CD4-positive, CD25-positive, alpha-beta regulatory T cell (primary cell): ENCODE measurements at places on chromosomes 2 and 18. TPM values are rescaled to one million over a fixed set of nuclear protein-coding genes. Genes with fewer than 3 reads are reported as not detected.
A peak's percentile ranks its signal among the peaks of the same experiment; 100 is the strongest.

DNA sequence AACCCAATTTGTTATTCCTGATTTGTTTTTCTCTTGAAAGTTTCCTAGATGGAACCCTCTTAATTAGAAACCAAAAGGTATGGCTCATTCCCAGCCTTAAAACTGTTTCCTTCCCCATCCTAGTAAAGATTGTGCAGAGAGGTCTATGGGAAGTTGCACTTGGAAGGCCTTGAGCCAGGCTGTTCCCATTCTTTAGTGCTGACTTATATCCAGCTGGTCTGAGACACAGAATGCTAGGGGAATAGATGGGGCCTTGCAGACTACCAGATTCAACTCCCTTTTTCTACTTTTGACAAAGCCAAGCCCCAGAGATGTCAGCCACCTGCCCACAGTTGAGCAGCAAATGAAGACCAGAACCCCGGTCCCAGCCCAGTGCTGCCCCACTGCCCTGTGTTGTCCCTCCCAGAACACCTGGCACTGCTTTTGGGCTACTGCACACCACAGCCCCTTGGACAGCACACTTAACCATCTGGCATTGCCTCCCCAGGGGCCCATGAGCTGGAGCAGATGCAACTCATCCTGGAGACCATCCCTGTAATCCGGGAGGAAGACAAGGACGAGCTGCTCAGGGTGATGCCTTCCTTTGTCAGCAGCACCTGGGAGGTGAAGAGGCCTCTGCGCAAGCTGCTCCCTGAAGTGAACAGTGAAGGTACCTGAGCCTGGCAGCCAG, 98.2 kb downstream of the MRO start:
- no peak overlapping the region for H3K27ac ChIP-seq
- H3K4me1 ChIP-seq = no peaks in the 10 kb centered on the region
- no peaks in the 10 kb centered on the region for H3K36me3 ChIP-seq
- H3K27me3 ChIP-seq = no peaks in the 10 kb centered on the region
- H3K4me3 ChIP-seq = no peak overlapping the region

GRCh38 chr2:88626171-88627054, 851 bp downstream of the EIF2AK3 start:
- DNase-seq = peak; percentile 45
- H3K27me3 ChIP-seq = no peaks in the 10 kb centered on the region
- H3K4me1 ChIP-seq = peaks cover 34% of the 10 kb centered on the region
- H3K4me3 ChIP-seq = peak overlapping the region; percentile 89
- no peaks in the 10 kb centered on the region for H3K36me3 ChIP-seq

Gene CFAP221
- not detected for total RNA-seq

DNA sequence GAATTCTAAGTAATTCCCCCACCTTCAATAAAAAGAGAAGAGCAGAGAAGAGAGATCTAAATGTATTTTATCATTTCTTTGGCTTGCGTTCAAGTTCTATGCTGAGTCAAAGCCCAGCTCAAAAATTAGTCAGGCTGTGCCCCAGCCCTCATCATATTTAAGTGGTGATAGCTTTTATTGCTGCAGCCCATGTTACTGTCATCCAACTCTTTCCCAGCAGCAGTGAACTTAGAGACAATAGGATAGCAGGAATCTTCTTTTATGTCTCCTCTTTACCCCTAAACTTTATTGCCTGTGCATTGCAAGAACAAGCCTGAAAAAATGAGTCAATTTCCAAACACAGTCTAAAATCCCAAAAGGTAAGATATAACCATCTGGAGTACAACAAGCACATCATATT, 1599.3 kb upstream of the PIK3C3 start:
- no peaks in the 10 kb centered on the region for H3K27me3 ChIP-seq
- H3K27ac ChIP-seq = no peak overlapping the region
- no peak for DNase-seq
- no peaks in the 10 kb centered on the region for H3K4me1 ChIP-seq
- no peaks in the 10 kb centered on the region for H3K36me3 ChIP-seq

DNA sequence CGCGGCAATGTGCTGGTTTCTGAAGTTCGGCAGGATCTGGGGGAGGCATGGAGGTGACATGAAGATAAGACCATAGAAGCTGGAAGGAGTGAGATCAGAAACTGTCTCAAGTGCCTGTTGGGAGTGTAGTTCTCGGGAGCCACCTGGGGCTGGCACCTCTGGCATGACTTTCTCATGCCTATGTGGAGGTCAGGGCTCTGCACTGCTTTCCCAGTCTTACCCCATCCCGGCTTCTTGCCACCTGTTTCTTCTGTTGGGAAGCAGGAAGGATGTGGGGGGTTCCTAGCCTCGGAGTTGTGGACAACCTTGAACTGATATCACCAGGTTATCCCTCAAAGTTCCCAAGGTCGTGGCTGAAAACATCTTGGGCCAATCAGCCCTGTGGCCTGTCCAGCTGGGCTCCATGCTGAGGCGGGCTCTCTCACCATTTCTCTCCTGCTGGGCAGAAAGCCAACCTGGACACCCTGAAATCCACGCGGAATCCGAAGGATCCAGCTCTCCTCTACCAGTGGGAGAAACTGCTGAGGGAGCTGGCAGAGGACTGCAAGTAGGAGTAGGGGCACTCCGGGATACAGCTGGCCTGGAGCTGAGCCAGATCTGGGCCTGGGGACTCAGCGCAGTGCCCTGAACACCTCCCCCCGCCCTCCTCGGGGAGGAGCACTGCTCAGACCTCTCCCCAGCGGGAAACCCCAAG, 42.5 kb downstream of the FER1L5 start:
- H3K4me1 ChIP-seq = no peaks in the 10 kb centered on the region
- DNase-seq = no peak
- H3K27me3 ChIP-seq = no peaks in the 10 kb centered on the region
- H3K27ac ChIP-seq = no peak overlapping the region
- no peaks in the 10 kb centered on the region for H3K36me3 ChIP-seq

- no peaks in the 10 kb centered on the region for H3K27me3 ChIP-seq
- H3K36me3 ChIP-seq = no peaks in the 10 kb centered on the region
- no peak overlapping the region for H3K27ac ChIP-seq
- DNase-seq = no peak
- H3K4me1 ChIP-seq = no peaks in the 10 kb centered on the region
Measured at GRCh38 chr18:37796823-37797349, 231.3 kb upstream of the CELF4 start.

Gene CD207
- total RNA-seq = not detected

Gene NT5C1B
- total RNA-seq = not detected

- DNase-seq = no peak
- no peaks in the 10 kb centered on the region for H3K4me1 ChIP-seq
- no peak overlapping the region for H3K27ac ChIP-seq
- H3K36me3 ChIP-seq = peaks cover 68% of the 10 kb centered on the region
- no peak overlapping the region for H3K4me3 ChIP-seq
Measured at GRCh38 chr18:76923485-76924085, 101.2 kb downstream of the ZNF236 start.

GRCh38 chr2:233059797-233060500, at the start of gene INPP5D:
Gene INPP5D, plus strand, starts transcription at chr2:233060342. Its CDS starts 137 bp downstream, at chr2:233060479.
- H3K27me3 ChIP-seq = no peaks in the 10 kb centered on the region
- H3K4me3 ChIP-seq = peak within 1 kb of the TSS; percentile 98
- H3K36me3 ChIP-seq = peaks cover 11% of the 10 kb centered on the region
- DNase-seq = peak; percentile 93
- peak within 1 kb of the TSS; percentile 85 for H3K27ac ChIP-seq
- H3K4me1 ChIP-seq = peaks cover 45% of the 10 kb centered on the region

GRCh38 chr18:46054956-46055837, 16.9 kb downstream of the PSTPIP2 start:
- H3K36me3 ChIP-seq = no peaks in the 10 kb centered on the region
- H3K27ac ChIP-seq = peak overlapping the region; percentile 54

GRCh38 chr2:239882331-239882732, 142.8 kb downstream of the NDUFA10 start:
- H3K36me3 ChIP-seq = no peaks in the 10 kb centered on the region
- peak; percentile 45 for DNase-seq
- no peak overlapping the region for H3K4me3 ChIP-seq
- H3K27ac ChIP-seq = no peak overlapping the region
- H3K27me3 ChIP-seq = peaks cover 5% of the 10 kb centered on the region

GRCh38 chr2:241675885-241676284, 10.7 kb downstream of the DTYMK start:
- H3K4me3 ChIP-seq = no peak overlapping the region
- H3K36me3 ChIP-seq = peaks cover 33% of the 10 kb centered on the region
- no peak for DNase-seq

DNA sequence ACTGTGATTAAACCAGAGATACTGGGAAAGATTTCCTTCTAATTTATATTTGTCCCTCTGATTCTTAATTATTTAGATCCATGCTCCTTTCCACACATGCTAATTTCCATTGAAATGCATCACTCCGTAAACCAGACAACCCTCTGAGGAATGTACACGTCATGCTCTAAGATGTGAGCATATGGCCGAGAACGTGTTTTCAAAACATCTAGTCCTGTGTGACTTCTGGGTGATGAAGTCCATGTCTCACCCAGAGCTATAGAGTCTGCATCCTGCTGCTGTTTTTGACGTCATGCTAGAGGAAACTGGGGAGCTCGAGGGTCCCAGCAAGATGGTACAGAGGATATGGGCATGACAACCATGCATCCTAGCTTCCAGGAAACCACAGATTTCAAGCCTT, 53.6 kb downstream of the CAPN13 start:
- DNase-seq = no peak
- H3K27ac ChIP-seq = no peak overlapping the region
- H3K4me1 ChIP-seq = no peaks in the 10 kb centered on the region
- no peak overlapping the region for H3K4me3 ChIP-seq

DNA sequence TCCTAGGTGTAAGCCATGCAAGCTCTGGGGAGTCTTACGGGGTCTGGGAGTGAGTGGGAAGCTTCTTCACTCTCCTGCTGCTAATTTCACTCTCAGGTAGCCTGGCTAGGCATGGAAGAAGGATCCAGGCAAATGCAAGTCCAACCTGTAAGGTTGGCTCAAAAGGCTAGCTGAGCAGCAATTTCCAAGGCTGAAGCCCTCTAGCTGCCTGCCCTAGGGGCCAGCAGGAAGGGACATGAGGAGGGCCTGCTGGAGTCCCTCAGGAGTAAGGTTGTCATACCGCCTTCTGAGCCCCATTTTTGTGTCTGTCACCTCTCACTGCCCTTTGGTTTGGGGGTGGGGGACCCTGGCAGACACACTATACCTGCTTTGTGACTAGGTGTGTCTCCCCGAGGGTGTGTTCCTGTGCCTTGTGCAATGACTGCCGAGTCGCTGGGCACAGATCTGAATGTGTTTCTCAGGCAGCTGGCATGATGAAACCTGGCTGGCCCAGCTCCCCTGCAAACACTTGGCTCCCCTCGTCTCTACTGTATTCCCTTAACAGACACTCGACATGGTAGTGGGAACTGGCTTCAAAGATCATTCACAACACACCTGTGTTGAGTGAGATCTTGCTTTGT, 123.9 kb upstream of the FAM136A start:
- DNase-seq = no peak
- H3K4me3 ChIP-seq = no peak overlapping the region
- no peak overlapping the region for H3K27ac ChIP-seq
- H3K36me3 ChIP-seq = no peaks in the 10 kb centered on the region
- peaks cover 4% of the 10 kb centered on the region for H3K27me3 ChIP-seq

GRCh38 chr2:197130318-197130717, 180.3 kb downstream of the ANKRD44 start:
- peaks cover 25% of the 10 kb centered on the region for H3K4me1 ChIP-seq
- DNase-seq = peak; percentile 74
- H3K36me3 ChIP-seq = peaks cover 46% of the 10 kb centered on the region
- H3K27ac ChIP-seq = peak overlapping the region; percentile 49
- H3K4me3 ChIP-seq = peak overlapping the region; percentile 63
- no peaks in the 10 kb centered on the region for H3K27me3 ChIP-seq

Gene SUCLG1
- 47.4 TPM for total RNA-seq

Gene EN1
- not detected for total RNA-seq

GRCh38 chr2:66317268-66317890, 117.5 kb upstream of the MEIS1 start:
- H3K36me3 ChIP-seq = no peaks in the 10 kb centered on the region
- no peak overlapping the region for H3K27ac ChIP-seq
- no peaks in the 10 kb centered on the region for H3K4me1 ChIP-seq
- no peaks in the 10 kb centered on the region for H3K27me3 ChIP-seq
- no peak for DNase-seq
- H3K4me3 ChIP-seq = no peak overlapping the region

DNA sequence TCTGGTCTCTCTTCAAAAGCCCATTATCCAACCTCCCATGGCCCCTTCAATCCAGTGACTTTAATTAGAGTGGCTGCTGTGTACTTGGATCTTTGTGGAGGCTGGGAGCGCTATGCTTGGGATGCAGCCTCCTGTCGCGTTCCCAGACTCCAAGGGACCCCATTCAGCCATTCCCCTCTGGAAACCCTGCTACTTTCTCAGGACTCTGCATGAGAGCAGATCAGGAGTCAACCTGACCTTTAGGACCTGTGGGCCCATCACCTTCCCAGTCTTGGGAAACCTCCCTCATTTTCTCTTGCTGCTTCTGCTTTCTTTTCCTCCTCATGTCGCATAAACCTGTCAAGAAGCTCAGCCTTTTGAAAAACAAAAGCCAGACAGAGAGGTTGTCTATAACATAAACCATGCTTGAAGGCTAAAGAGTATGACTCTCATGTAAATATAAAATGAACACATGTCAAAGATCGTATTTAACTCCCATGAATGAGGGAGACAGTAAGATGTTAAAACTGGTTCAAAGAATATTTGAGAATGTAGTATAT, 143.1 kb upstream of the PELI1 start:
- no peak for DNase-seq
- no peak overlapping the region for H3K4me3 ChIP-seq
- H3K27ac ChIP-seq = no peak overlapping the region
- no peaks in the 10 kb centered on the region for H3K27me3 ChIP-seq

DNA sequence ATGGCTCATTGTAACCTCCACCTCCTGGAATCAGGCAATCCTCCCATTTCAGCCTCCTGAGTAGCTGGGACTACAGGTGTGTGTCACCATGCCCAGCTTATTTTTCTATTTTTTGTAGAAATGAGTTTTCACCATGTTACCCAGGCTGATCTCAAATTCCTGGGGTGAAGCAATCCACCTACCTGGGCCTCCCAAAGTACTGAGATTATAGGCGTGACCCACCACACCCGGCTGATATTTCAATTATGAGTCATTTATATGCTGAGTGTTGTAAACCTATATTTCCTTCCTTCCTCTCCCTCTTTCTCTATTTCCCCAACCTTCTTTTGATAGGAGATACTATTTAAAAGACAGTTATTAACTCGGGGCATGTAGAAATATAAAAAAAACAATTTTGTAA, 469.6 kb upstream of the ID2 start:
- no peaks in the 10 kb centered on the region for H3K36me3 ChIP-seq
- no peak for DNase-seq
- no peak overlapping the region for H3K4me3 ChIP-seq
- H3K27ac ChIP-seq = no peak overlapping the region

DNA sequence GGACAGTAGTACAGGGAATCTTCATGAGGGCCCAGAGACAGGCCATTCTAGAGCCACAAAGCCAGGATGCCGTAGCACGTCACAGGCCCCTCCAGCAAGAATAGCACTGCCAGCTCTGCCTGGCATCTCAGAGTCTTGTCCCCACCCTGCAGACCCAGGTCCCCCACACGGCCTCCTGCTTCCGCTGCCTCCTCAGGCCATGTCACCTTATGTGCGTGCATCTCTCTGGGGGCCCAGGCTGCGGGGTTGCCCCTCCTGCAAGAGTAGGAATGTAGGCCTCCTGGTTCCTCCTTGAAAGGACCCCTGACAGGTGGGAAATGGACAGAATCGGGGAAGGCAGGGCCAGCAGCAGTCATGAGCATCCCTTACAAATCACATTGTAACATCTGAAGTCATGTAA, 49.8 kb downstream of the ADI1 start:
- H3K4me1 ChIP-seq = no peaks in the 10 kb centered on the region
- peaks cover 76% of the 10 kb centered on the region for H3K36me3 ChIP-seq
- no peak overlapping the region for H3K27ac ChIP-seq
- no peak for DNase-seq
- no peaks in the 10 kb centered on the region for H3K27me3 ChIP-seq

Gene RND3
- not detected for total RNA-seq
